Heart left ventricle (tissue), 16 donors: ENCODE measurements at places on chromosomes 1 and 21.

DNA sequence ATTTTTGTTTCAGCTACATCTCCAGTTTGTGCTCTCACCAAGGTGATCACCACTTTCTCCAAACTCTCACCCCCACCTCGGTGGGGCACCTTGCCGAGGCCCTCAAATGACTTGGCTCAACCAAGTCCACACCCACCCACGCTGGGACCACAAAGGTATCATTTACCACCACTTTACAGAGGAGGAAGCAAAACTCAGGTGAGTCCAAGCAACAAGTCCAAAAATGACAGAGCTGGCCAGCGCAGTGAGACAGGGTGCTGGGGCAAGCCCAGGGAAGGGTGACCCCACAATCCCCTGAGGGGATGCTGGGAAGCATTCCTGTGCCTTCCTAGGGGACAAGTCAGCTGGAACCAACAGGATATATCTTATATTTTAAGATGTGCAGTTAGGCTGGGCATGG is 24.7 kb downstream of the SSBP3 start:
- no peaks in the 10 kb centered on the region for H3K27me3 ChIP-seq
- no peak for DNase-seq
- no peaks in the 10 kb centered on the region for H3K36me3 ChIP-seq
- no peak overlapping the region for H3K27ac ChIP-seq
- H3K4me3 ChIP-seq, result no peak overlapping the region

- H3K36me3 ChIP-seq, result no peaks in the 10 kb centered on the region
- no peaks in the 10 kb centered on the region for H3K27me3 ChIP-seq
- no peak overlapping the region for H3K4me3 ChIP-seq
- no peak overlapping the region for H3K27ac ChIP-seq
- peaks cover 14% of the 10 kb centered on the region for H3K4me1 ChIP-seq
Measured at GRCh38 chr1:153573351-153573750, 7.7 kb upstream of the S100A2 start.

DNA sequence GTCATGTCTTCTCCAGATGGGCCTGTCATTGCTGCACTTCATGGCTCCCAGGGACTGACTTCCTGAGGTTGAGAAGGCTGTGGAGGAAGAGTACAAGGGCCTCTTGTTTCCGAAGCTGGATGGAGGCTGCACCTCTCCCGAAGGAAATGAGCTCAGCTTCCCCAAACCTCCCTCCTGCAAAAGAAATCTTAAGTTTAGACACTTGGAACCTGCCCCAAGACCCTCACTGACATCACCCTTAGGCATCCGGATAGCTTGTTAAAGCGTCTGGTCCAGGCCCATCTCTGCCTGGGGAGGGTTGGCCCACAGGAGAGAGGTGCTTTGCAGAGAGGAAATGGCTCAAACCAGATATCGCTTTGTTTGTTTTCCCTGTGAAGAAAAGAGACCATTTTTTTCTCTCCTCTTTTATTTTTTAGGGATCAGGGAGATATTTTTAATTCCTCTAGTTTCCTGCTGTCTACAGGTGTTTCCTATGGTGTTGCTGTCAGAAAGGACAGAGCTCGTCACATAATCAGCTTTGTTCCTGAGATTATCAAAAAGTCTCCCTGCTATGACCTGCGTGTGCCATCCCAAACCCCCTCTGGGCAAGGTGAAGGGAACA is 25.0 kb downstream of the RCSD1 start:
- no peaks in the 10 kb centered on the region for H3K27me3 ChIP-seq
- H3K27ac ChIP-seq, result peak overlapping the region; percentile 75
- H3K4me3 ChIP-seq, result no peak overlapping the region
- H3K4me1 ChIP-seq, result peaks cover 100% of the 10 kb centered on the region

GRCh38 chr1:228960705-228961104 is 225.4 kb downstream of the RHOU start:
- no peaks in the 10 kb centered on the region for H3K4me1 ChIP-seq
- no peak for DNase-seq
- no peak overlapping the region for H3K4me3 ChIP-seq

DNA sequence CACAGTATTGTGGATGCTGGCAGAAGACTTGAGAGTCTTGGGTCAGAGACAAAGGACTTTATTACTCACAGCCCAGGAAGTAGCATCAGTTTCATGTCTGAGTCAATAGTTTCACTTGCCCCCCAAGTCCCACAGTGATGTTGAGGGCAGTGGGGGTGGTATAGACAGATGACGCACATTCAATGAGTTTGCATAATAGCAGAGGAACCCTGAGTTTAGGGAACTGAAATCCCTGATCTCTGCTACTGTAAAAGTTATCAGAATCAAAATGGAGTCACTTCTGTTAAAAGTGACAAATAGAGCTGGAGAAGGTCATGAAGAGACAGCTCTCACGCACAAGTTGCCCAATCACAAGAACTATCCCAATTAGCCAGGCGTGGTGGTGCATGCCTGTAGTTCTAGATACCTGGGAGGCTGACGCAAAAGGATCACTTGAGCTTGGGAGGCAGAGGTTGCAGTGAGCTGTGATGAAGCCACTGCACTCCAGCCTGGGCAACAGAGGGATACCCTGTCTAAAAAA is 11.5 kb upstream of the HCRTR1 start:
- no peaks in the 10 kb centered on the region for H3K36me3 ChIP-seq
- no peak for DNase-seq
- H3K27ac ChIP-seq, result no peak overlapping the region
- H3K4me3 ChIP-seq, result no peak overlapping the region
- H3K4me1 ChIP-seq, result no peaks in the 10 kb centered on the region

- no peak overlapping the region for H3K27ac ChIP-seq
- H3K36me3 ChIP-seq, result peaks cover 65% of the 10 kb centered on the region
- H3K4me3 ChIP-seq, result no peak overlapping the region
Measured at GRCh38 chr21:41387042-41387819, 25.4 kb downstream of the MX2 start.

- DNase-seq, result no peak
- H3K27ac ChIP-seq, result peak overlapping the region; percentile 99
- no peaks in the 10 kb centered on the region for H3K27me3 ChIP-seq
- H3K4me3 ChIP-seq, result peak overlapping the region; percentile 97
- H3K4me1 ChIP-seq, result peaks cover 70% of the 10 kb centered on the region
Measured at GRCh38 chr1:156497743-156498431, 2.7 kb downstream of the MEF2D start.

- H3K27ac ChIP-seq, result no peak overlapping the region
- no peaks in the 10 kb centered on the region for H3K4me1 ChIP-seq
- no peak overlapping the region for H3K4me3 ChIP-seq
- no peak for DNase-seq
Measured at GRCh38 chr1:239742416-239743109, 349.1 kb upstream of the FMN2 start.

GRCh38 chr1:26353976-26354820 is at the start of gene CRYBG2:
TSS of gene CRYBG2 (minus strand) at chr1:26354130. CDS start at chr1:26346657, 7,473 bp downstream.
- DNase-seq, result no peak
- H3K4me3 ChIP-seq, result no peak within 1 kb of the TSS
- H3K36me3 ChIP-seq, result no peaks in the 10 kb centered on the region

GRCh38 chr1:3778590-3779264 is 6.2 kb downstream of the SMIM1 start:
- no peak overlapping the region for H3K4me3 ChIP-seq
- DNase-seq, result no peak
- peaks cover 50% of the 10 kb centered on the region for H3K36me3 ChIP-seq
- H3K27ac ChIP-seq, result no peak overlapping the region

GRCh38 chr1:38235705-38236104 is 189.1 kb upstream of the POU3F1 start:
- no peaks in the 10 kb centered on the region for H3K27me3 ChIP-seq
- no peaks in the 10 kb centered on the region for H3K36me3 ChIP-seq
- DNase-seq, result no peak
- no peak overlapping the region for H3K4me3 ChIP-seq
- no peaks in the 10 kb centered on the region for H3K4me1 ChIP-seq

GRCh38 chr1:119353836-119354235 is 14.7 kb upstream of the HAO2 start:
- no peak overlapping the region for H3K4me3 ChIP-seq
- no peak overlapping the region for H3K27ac ChIP-seq
- no peaks in the 10 kb centered on the region for H3K36me3 ChIP-seq
- no peaks in the 10 kb centered on the region for H3K4me1 ChIP-seq
- no peaks in the 10 kb centered on the region for H3K27me3 ChIP-seq

- H3K4me1 ChIP-seq, result peaks cover 8% of the 10 kb centered on the region
- H3K36me3 ChIP-seq, result peaks cover 31% of the 10 kb centered on the region
- H3K4me3 ChIP-seq, result no peak overlapping the region
- DNase-seq, result no peak
Measured at GRCh38 chr1:212368073-212368484, 46.6 kb downstream of the PACC1 start.

- H3K4me3 ChIP-seq, result no peak overlapping the region
- no peaks in the 10 kb centered on the region for H3K27me3 ChIP-seq
- no peaks in the 10 kb centered on the region for H3K4me1 ChIP-seq
- H3K36me3 ChIP-seq, result peaks cover 16% of the 10 kb centered on the region
- DNase-seq, result no peak
Measured at GRCh38 chr1:27990920-27991537, 31.3 kb downstream of the XKR8 start.

DNA sequence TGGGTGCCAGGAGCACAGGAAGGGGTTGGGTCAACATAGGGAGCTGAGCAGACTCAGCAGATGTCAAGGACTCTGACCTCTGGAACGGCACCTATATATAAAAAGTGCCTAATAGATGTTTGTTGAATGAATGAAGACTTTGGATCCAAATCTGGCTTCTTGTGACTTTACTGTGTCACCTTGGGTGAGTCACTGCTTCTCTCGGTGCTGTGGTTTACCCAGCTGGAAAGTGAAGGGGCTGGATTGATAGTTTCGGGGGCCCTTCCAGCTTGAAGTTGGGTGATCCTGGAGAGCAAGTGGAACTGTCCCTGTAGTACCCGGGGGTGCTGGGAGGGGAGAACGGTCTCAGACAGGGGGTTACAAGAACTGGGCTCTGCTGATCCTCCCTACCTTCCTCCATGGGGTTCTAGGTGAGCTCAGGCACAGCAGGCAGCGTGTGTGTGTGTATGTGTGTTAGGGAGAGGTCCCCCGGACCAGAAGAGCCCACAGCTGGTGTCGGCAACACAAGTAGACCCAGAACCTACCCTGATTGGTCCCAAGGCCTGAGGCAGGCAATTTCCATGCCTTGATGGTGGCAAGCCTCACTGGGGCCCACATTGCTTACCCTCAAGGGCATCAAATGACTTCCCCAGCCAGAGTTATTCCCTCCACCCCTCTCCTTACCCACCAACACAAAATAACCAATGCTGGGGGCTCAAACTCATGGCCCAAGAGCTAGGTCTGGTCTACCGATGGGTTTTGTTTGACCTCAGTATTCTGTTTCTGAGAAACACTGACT is 5.5 kb upstream of the PADI1 start:
- no peak overlapping the region for H3K27ac ChIP-seq
- no peaks in the 10 kb centered on the region for H3K36me3 ChIP-seq
- DNase-seq, result no peak
- H3K27me3 ChIP-seq, result peaks cover 18% of the 10 kb centered on the region
- no peaks in the 10 kb centered on the region for H3K4me1 ChIP-seq

DNA sequence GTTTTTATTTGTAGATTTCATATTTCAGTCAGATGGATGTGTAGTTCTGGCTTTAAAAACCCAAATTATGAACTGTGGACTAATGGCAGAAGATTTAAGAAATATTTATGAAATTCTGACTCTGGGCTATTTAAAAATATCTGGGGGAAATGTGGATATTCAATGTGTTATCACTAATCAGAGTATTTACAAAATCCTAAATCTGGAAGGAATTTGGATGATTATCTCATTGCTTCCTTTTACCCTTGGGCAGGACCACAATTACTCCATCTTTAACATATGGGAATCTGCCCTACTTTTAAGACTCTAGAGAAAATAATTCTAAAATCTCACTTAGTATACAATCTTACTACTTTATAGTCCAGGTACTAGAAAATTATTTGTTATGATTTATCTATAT is 203.2 kb downstream of the PDE4B start:
- no peak overlapping the region for H3K27ac ChIP-seq
- H3K36me3 ChIP-seq, result no peaks in the 10 kb centered on the region
- no peaks in the 10 kb centered on the region for H3K27me3 ChIP-seq
- no peak for DNase-seq

DNA sequence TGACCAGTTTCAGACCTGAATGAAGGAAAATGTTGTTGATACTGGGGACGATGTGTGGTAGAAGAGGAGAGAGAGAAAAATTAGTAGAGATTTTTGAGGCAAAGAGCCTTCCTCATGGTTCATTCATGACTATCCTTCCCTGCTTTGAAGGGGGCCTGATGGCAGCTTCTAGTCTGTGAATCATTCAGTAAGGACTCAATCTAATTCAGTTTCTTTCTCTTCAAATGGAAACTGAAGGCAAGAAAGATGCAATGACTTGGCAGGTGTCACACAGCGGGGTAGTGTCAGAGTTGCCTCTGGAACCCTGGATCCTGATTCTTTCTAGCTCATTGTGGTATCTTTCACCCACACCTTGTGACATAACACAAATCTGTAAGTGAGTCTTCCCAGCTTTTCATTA is 14.9 kb upstream of the CD5L start:
- no peaks in the 10 kb centered on the region for H3K4me1 ChIP-seq
- no peaks in the 10 kb centered on the region for H3K36me3 ChIP-seq
- DNase-seq, result no peak
- H3K27me3 ChIP-seq, result no peaks in the 10 kb centered on the region
- no peak overlapping the region for H3K27ac ChIP-seq

- no peak overlapping the region for H3K4me3 ChIP-seq
- H3K27me3 ChIP-seq, result no peaks in the 10 kb centered on the region
- H3K27ac ChIP-seq, result no peak overlapping the region
- no peak for DNase-seq
- no peaks in the 10 kb centered on the region for H3K36me3 ChIP-seq
- H3K4me1 ChIP-seq, result no peaks in the 10 kb centered on the region
Measured at GRCh38 chr1:66624412-66625060, 90.6 kb downstream of the SGIP1 start.

GRCh38 chr1:22949822-22950331 is 22.8 kb downstream of the LACTBL1 start:
- H3K27ac ChIP-seq, result no peak overlapping the region
- peaks cover 31% of the 10 kb centered on the region for H3K27me3 ChIP-seq
- H3K4me1 ChIP-seq, result no peaks in the 10 kb centered on the region
- no peak for DNase-seq

DNA sequence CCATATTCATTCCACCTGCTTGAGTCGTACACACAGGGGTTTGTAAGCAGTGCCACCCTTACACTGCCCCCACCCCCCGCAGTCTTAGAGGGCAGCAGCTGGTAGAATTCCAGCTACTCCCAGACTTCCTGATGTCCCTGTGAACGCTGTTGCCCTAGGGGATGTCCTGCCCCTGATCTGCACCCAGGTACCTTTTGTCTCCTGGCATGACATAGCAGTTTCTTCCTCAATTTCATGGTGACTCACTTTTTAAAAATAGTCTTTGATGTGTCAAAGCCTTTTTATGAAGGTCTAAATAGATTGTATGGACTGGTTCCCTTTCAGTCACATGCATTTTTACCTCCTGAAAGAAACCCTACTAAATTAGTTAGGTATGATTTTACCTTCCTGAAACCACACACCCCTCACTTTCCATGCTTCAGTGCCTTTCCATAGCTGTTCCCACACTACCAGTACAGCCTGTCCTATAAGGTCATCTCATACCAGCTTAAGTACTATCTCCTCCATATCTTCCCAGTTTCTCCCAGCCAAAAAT is 76.4 kb downstream of the ST3GAL3 start:
- no peak overlapping the region for H3K4me3 ChIP-seq
- H3K36me3 ChIP-seq, result no peaks in the 10 kb centered on the region
- H3K27ac ChIP-seq, result no peak overlapping the region
- DNase-seq, result no peak
- H3K4me1 ChIP-seq, result peaks cover 24% of the 10 kb centered on the region
- H3K27me3 ChIP-seq, result no peaks in the 10 kb centered on the region
